Thoracic aorta (tissue), 2 donors: ENCODE measurements at places on chromosomes 5 and 9.

GRCh38 chr5:192691-192969, 1.3 kb downstream of the LRRC14B start:
- DNase-seq, result no peak

- DNase-seq, result no peak
These were observed 9.0 kb upstream of the SPINK4 start for GRCh38 chr9:33230756-33231622.

DNA sequence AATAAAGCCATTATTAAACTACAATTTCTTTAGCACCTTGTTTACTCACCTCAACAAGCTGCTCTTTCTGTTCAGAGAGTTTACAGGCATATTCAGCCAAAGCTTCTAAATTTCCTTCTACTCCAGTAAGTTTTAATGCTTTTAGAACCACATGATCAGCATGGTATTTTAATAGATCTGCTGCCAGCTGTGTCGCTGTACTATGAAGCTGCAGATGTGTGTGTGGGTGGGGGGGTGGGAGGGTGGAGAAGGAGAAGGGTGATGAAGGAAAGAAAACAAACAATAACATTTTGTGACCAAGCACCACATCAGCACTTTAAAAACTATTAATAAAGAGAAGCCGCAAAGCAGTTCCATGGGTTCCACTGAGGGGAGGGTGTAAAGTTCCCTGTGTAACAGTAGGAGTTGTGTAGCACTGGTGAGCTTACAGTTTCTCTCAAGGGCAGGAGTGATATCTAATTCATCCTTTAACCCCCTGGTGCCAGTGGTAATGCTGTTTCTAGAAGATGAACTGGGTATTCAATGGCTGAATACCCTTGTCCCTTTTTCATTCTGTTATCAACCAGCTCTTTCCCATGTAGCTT, 38.5 kb downstream of the ABITRAM start:
- no peak for DNase-seq

GRCh38 chr5:168346417-168346816, 55.0 kb downstream of the WWC1 start:
- DNase-seq, result no peak
